ENCODE measurements at places on chromosomes 11 and 22.

DNA sequence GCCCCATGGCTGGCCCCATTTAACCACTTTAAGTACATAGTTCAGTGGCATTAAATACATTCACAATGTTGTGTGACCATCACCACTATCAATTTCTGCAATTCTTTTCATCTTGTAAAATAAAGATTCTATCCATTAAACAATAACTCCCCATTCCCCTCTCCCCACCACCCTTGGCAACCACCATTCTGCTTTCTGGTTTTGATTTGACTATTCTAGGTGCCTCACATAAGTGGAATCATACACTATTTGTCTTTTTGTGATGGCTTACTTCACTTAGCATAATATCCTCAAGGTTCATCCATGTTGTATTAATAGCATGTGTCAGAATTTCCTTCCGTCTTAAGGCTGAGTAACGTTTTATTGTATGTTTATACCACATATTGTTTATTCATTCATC is 7.0 kb downstream of the MYO7A start:
- DNase-seq, result no peak

DNA sequence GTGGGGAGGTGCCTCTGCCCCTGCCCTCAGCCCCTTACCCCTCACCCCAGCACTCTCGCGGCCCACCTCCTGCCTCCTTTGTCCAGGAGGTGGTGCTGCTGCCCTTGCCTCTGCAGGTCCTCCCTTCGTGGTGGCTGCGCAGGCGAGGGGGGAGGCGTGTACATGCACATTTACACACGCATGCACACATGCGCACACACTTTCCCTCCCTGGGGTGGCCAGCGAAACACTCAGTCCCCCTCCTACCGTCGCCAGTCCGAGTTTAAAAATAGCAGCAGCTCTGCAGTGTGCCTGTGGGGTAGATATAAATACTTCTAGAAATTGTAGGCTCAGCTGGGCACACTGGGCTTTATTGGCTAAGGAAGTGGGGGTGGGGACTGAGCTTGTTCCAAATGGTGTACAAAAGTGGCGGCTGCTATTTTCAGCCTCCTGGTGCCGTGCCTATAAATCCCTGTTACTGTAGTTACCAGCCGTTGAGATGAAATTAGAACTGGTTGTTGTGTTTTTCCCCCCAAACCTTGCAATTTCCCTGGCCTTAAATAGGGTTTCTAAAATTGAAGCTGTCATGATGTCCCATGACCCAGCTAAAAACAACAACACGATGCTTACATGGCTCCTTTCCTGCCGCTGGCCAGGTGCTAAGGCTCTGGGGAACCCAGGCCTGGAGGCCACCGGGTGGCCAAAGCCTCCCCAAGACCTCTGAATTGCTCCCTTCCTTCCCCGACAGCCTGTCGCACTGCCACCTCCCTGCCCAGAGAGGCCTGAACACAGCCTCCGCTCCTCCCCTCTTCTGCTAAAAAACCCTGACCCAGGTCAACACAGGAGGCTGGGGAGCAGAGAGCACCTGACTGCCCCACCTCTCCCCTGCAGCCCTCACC is 12.4 kb downstream of the PICK1 start:
- DNase-seq, result no peak

GRCh38 chr11:113994077-113994954 is 19.4 kb downstream of the HTR3A start:
- DNase-seq, result peak; percentile 4

DNA sequence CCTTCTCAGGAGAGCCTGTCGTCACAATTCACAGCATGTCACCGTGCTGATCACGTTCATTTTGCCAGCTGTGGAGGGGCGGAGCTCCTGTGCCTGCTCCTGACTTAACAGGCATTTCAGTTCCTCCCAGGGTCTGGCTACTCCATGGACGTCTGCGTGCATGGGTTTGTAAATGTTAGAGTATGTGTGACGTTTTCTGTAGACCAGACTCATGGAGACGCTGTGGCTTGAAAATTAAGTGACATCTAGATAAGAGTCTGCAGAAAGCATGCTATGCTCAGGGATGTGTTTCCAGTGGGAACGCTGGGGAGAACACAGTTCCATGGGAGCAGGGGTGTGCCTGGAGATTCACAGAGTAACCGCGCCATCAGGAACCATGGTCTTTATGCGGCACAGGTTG is 804.0 kb downstream of the TBC1D22A start:
- DNase-seq, result no peak

- DNase-seq, result no peak
Observed at GRCh38 chr11:85027346-85027745, 599.8 kb downstream of the DLG2 start.

- no peak for DNase-seq
Observed at GRCh38 chr22:50673231-50674129, 857 bp downstream of the SHANK3 start.

GRCh38 chr22:46085828-46086576 is 64.3 kb upstream of the PPARA start:
- DNase-seq, result no peak

- peak; percentile 62 for DNase-seq
Observed at GRCh38 chr11:62707277-62707861, at the start of the genes BSCL2 and GNG3. Gene BSCL2, minus strand, starts transcription at chr11:62707424. Its CDS starts 229 bp downstream, at chr11:62707195. Gene GNG3, plus strand, starts transcription at chr11:62707676. Its CDS starts 620 bp downstream, at chr11:62708296.

DNA sequence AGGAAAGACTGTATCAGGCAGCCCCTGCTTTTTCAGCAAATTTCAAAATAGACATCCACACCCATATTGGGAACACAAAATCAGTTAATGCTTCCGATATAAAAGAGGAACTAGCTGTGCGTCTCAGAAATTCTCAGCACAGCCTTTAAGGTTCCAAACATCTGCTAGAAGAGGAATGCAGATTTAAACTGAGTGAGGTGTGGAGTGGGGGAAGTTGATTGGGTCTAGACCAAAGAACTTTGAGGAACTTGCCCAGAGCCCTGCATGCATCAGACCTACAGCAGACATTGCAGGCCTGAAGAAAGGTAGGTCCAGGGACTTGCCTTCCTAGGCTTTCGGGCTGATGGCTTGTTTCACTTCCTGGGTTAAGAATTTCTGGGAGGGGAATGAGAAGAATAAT is at the start of gene MS4A4A:
Gene MS4A4A (plus strand): TSS at position 255 of the 400 bp plus-strand sequence. CDS start 10 bp downstream, at position 265.
- DNase-seq, result no peak

GRCh38 chr11:8082391-8083087 is 1.5 kb downstream of the TUB start:
- no peak for DNase-seq

DNA sequence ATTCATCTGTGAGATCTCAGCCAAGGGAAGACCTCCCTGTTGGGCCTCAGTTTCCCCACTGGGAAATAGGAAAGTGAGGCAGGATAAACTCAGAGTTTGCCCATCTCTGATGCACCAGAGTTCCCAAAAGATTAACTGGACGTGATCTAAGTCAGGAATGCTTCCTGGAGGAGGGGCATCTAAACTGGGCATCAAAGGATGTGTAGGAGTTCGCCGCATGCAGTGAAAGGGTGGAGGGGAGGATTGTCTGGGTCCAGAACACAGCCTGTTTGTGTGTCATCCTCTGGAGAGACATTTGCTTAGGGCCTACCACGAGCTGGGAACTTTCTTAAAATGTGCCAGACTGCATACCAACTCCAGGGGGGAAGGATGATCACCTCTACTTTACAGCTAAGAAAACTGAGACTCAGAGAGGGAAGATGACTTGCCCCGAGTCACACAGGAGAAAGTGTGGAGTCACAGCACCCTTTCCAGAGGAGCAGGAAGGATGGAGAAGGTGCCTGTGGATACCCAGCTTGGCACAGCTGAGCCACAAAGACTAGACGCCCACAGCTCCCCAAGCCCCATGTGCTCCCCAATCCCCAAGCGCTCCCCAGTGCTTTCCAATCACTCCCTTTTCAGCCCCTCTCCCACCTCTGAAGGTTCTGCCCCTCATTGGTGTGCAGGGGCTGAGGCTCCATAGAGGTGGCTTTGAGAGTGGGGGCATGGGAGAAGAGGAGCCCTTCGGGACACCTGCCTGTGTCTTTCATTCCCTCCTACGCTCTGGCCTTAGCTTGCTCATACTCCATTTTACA is 50.1 kb downstream of the MN1 start:
- no peak for DNase-seq

GRCh38 chr11:78313898-78314297 is 103.7 kb downstream of the GAB2 start:
- DNase-seq, result no peak

GRCh38 chr11:62706850-62707247 is 375 bp downstream of the BSCL2 start:
- DNase-seq, result no peak

DNA sequence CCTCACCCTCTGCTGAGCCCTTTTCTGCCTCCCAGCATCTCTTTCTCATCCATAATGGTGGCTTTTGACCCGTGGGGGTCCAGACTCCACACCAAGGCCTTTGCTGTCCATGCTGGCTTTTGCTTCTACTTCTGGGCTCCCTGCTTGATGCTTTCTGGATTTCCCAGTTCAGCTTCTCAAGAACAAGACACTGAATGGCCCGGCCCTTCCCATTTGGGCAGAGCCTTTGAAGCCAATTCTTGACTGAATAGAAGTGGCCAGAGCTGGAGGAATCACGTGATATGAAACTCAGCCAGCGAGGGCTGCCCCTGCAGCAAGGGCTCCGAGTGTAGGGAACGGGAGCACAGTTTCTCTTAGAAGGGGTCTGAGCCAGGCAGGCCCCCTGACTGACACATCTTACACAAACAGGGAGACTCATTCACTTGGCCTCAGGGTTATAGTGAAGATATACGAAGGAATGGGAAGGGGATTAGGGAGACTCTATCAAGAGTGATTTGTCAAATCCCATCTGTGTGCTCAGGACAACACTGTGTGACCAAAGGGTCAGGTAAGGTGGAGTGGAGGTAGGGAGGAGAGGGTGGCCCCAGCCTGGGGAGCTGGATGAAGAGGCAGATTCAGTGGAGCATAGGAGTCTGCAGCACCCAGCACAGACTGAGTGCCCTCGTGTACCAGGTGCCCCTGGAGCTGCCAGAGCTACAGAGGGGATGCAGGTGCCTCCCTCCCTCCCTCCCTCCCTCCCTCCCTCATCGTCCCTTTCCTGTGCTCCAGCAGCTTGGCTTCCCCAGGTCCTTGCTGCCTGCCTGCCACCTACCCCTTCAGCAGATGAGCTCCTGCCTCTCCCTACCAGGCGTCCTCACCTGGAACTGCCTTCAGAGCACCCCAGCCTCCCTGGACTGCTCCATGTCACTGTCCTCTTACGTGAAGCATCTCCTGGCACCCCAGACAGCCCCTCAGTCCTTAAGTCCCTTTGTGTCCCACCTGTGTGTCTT is 106.0 kb downstream of the TRIM29 start:
- DNase-seq, result no peak

GRCh38 chr22:42773167-42773566 is 52.5 kb upstream of the A4GALT start:
- no peak for DNase-seq

GRCh38 chr11:61107888-61108287 is 5.6 kb downstream of the CD5 start:
- DNase-seq, result no peak

DNA sequence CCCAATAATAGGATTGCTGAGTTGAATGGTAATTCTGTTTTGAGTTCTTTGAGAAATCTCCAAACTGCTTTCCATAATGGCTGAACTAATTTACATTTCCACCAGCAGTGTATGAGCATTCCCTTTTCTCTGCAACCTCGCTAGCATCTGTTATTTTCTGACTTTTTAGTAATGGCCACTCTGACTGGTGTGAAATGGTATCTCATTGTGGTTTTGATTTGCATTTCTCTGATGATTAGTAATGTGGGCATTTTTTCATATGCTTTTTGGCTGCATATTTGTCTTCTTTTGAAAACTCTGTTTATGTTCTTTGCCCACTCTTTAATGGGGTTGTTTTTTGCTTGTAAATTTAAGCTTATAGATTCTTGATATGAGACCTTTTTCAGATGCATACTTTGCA is 97.4 kb downstream of the FDX1 start:
- DNase-seq, result no peak

DNA sequence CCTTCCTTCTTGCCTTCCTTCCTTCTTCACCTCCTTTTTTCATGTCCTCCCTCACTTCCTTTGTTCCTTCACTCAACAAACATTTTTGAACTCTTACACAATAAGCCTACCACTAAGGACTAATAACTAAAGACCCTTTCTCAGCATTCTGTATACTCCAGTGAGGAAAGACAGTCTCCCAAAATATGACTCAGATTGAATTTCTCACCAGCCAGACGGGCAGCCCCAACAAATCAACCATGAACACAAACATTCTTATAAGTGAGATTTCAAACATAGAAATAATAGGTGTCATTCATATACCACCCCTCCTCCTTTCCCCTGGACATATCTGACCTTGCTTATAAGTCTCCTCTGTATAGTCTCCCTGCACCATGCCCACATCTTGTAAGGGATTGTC is 1079.7 kb downstream of the OPCML start:
- DNase-seq, result no peak

DNA sequence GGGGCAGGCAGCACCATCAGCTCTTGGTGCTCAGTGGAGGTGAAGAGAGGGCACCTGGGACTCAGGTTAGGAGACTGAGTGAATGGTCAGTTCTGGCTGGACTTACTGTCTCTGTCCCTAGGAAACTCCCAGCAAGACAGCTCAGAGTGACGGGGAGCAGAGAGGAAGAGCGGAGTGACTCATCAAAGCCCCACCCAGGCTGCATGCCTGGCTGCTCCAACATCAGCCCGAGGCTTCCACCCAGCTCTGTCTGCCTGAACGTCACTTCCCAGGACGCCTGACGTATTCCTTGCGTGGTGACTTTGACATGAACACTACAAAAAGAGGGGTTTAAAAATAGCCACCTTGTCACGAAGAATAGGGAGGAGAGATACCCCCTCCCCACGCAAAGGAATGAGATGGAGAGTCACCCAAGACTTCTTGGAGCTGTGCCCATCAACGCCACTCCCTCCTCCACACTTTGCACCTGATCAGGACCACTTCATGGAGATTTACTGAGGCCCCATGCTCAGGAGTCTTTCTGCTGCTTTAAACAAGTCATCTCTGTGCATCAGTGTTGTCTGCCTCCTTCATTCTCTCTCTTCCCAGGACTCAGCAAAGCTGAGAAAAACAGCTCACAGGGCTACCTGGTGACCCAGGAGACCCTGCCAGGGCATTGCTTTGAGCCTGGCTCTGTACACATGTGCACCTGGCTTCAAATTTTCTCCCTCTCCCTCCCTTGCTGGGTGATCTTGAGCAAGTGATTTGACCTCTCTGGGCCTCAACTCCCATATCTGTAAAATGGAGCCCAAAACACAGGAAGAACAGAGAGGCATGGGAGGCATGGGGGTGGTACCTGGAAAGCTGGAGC is 83.1 kb downstream of the MN1 start:
- peak; percentile 7 for DNase-seq

GRCh38 chr11:57460022-57460757 is at the start of gene RTN4RL2:
Gene RTN4RL2, plus strand, starts transcription at chr11:57460528. Its CDS starts 338 bp downstream, at chr11:57460866.
- DNase-seq, result no peak

DNA sequence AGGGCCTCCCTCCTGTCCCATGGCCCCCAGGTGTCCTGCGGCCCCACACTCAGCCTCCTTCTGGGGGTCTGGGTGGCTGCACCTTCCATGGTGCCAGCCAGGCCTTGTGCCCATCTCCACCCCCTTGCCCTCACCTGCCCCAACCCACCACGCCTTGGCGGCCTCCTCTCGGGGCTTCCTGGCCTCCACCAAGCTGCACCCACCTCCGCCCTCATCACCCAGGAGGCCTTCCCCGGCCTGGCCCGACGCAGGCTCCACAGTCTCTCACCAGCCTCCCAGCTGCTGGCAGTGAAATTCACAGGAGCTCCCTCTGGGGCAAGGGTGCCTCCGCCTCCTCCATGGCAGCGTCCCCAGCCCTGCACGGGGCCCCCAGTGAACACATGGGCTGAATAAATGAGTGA is 35.9 kb upstream of the WNT7B start:
- DNase-seq, result no peak
